ENCODE measurements at places on chromosomes 7 and 10. TPM values are rescaled to one million over a fixed set of nuclear protein-coding genes. Genes with fewer than 3 reads are reported as not detected.

Gene NANOS1
- total RNA-seq, result 0.14 TPM

Gene ANXA8L1
- total RNA-seq, result not detected

Gene ITPRID1
- not detected for total RNA-seq

Gene PNLIP
- not detected for total RNA-seq

Gene CADPS2
- 16.4 TPM for total RNA-seq

Gene LHFPL3
- not detected for total RNA-seq

Gene PRSS1
- not detected for total RNA-seq

Gene FRMD4A
- total RNA-seq, result 10.7 TPM

Gene FAM131B
- 1.00 TPM for total RNA-seq

Gene SH2D4B
- not detected for total RNA-seq

Gene OR9A2
- total RNA-seq, result not detected

Gene GFRA1
- 1.6 TPM for total RNA-seq

Gene TMEM196
- not detected for total RNA-seq

Gene VAX1
- total RNA-seq, result not detected

Gene RTKN2
- 1.00 TPM for total RNA-seq

Gene ZKSCAN5
- total RNA-seq, result 12.1 TPM

Gene TCF7L2
- total RNA-seq, result 4.8 TPM

Gene SNX10
- 0.37 TPM for total RNA-seq

Gene ALOX5
- not detected for total RNA-seq

Gene SPRN
- 0.43 TPM for total RNA-seq

Gene HMX2
- total RNA-seq, result not detected

Gene POU6F2
- not detected for total RNA-seq

Gene ZP3
- 2.1 TPM for total RNA-seq

Gene TMEM140
- total RNA-seq, result 14.6 TPM
